AG09309 (cell line): ENCODE measurements at places on chromosomes 4 and X.

- DNase-seq, result no peak
Observed at GRCh38 chr4:26311633-26312032, 9.2 kb upstream of the RBPJ start.

DNA sequence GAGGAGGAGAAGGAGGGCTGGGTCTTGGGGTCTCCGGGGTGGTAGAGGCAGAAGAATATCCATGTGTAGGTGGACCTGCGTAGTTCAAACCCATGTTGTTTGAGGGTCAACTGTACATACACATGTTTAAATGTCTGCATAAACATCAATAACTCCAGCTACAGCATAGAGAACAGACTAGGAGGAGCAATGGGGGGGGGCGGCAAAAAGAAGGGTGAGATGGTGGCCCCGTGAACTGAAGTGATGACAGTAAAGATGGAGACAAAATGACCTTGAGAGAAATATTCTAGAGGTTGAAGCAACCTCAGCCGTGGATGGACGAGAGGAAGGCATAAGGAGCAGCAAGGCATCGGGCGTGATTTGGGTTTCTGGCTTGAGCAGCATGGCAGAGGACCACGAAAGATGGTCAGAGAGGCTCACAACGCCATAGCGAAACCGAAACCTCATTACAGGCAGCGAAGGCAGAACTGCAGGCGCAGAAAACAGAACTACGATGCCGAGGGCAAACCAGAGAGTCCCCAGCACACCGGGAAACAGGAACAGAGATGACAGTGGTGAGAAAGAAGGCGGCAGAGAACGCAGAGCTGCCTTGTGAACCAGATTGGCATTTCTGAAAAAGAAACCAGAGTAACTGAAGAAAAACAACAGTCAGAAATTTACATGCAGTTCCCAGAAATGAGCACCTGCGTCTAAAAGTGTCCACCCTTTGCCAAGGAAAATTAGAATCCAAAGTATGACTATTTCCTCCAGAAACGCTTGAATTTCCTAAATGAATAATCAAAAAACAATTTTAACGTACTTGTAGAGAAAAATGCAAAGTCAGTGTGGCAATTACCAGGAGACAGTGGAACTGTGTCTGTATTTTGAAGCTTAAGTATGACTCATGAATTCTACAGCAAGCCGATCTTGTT lies 50.3 kb upstream of the ENPP6 start:
- DNase-seq, result peak; percentile 81

- DNase-seq, result no peak
Observed at GRCh38 chr4:98994474-98995182, 893 bp upstream of the METAP1 start.

DNA sequence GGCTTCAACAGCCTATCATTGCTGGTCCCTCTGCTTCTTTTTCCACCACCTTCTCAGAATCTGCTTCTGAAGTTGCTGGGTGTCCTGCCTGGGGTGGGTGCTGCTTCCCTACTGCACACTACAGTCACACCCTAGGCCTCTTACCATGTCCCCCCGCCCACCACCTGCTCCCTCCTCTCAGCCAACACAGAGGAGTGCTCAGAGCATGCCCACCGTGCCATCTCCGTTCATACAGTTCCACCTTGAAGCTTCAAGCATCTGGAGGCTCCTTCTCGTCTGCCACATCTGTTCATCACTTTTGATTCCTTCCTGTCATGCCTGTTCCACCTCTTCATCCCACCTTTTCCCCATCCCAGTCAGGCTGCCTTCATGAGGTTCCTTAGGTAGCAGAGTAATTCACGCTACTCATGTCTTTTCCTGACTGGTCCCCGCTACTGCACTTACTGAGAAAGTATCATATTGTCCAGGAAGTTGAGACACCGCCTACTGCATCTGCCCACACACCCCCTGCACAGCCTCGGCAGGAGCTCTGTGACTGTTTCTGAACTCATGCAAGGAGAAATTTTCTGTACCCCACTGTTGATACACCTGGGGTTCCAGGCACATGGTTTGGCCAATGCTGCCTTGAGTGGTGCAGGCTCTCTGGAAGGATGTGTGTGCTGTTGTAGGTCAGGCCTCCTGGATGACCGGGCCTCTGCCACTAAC lies 39.5 kb downstream of the HADH start:
- DNase-seq, result no peak

DNA sequence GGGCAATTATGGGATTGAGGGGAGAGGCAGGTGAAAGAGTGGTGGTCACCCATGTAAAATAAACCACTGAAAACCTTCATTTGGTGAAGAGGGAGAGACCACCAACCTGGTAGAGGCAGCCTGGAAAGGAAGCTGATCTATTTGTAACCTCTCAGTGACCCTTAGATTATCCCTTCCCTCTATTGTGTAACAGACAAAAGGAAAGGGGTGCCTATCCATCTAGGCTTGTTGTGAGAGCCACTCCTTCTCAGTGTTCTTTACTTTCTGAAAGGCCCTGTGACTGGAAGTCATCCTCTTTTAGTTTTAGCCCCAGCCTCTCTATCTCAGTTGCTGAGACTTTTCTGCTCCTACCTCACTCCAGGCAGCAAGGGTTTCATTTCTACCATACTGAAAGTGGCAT lies 142.4 kb downstream of the TMEM164 start:
- DNase-seq, result no peak

DNA sequence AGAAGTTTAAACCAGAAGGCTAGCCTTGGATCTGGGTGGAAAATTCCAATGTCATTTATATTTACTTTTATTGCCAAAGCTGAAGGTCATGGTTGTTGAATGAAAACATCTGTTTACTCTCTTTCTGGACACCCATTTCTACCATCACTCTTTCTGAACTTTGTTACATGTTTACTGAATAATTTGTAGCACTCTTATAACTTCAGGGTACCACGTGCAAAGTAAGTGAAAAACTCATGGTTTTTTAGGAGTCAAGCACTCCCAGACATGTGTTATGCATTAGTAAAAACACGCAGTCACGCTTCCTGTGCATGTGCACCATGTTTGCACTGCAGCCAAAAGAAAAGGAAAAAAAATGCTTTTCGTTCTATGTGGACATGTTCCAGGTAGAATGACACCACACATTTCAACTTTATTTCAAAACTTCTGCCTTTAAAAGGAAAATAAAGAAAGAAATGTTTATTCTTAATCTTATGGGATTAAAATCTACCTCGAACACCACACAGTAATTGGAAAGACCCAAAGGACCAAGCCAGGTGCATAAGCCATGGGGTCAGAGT lies 31.4 kb upstream of the ADH1C start:
- peak; percentile 97 for DNase-seq
